ENCODE measurements at places on chromosomes 12 and 14.

DNA sequence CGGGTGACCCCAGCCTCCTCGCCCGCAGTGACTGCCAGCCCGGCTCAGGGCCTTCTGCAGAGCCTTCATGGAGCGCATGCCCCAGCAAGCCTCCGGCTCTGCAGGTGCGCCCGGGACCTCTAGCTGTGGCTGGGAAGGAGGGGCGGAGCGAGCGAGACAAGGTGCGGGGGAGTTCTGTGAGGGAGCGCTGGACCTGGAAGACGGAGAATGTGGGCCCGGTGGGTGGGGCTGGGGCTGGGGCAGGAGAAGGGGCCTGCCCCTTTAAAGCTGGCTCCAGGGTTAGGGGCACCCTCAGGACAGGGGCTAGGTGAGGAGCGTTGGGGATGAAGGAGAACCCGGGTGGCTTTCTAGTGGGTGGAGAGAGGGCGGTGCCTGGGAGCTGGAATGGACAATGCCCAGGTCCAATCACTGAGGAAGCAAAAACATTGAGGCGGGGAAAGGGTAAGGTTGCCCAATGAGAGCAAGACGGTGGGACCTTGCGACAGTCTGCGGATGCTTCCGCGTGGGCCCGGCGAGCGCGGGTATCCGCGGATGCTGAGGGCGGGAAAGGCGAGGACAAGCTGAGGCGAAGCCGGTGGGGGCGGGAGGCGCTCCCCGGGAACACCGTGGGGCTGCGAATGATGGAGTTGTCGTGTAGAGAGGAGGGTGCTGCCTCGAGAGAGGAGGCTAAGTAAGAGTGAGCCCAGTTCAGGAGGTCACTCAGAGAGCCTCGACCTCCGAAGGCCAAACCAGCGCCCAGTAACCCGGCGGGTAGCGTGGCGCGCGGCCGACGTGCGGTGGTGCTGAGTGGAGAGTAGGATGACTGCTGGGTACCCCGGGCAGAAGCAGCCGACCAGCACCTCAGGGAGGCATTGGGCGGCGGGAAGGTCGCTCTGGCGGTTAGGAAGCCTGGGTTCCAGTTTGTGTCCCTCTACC, at the start of gene GLS2:
GLS2 (minus strand) TSS at position 121 of the 915 bp plus-strand sequence; CDS start at position 78, 43 bp downstream.
- DNase-seq: peak; percentile 65

- no peak for DNase-seq
Measured at GRCh38 chr12:30696943-30697342, 1.3 kb upstream of the IPO8 start.

GRCh38 chr14:61520576-61520975, 174.7 kb upstream of the HIF1A start:
- no peak for DNase-seq

DNA sequence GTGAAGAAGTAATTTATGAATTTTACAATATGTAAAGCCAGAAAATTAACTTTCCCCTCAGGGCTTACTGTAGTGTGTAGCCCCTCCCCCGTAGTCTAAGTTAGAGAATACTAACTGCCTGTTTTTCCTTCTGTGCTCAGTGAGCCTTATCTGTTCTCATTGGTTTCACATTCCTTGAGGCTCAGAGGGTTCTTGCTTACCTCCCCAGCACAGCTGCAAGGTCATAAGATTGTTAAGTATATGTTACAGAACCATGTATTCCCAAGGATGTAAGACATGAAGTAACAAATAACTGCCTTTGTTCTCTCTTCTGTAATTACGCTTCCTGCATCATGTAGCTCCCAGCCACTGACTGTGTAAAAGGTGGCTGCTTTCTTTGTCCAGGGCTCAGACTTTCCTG, 1351.1 kb downstream of the TMEM121 start:
- DNase-seq: no peak

GRCh38 chr14:49893309-49894213, 679 bp downstream of the ARF6 start:
- DNase-seq: no peak

DNA sequence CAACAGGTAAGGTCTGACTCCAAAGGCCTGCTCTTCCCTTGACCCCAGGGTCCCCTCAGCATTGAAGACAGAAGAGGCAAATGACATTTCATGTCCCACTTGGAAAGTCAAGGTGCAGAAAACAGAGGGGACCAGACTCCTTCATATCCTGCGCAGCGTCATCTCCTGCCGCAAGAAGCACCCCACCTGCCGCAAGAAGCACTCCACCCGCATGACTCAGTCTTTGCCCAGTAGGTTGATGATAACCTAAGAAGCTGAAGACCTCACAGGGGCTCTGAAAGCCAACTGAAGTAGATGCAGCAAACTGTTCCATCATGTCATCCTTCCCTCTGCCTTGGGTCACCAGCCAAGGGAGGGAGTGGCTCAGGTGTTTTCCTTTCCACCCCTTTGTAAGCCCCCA, 11.6 kb upstream of the SMUG1 start:
- no peak for DNase-seq

DNA sequence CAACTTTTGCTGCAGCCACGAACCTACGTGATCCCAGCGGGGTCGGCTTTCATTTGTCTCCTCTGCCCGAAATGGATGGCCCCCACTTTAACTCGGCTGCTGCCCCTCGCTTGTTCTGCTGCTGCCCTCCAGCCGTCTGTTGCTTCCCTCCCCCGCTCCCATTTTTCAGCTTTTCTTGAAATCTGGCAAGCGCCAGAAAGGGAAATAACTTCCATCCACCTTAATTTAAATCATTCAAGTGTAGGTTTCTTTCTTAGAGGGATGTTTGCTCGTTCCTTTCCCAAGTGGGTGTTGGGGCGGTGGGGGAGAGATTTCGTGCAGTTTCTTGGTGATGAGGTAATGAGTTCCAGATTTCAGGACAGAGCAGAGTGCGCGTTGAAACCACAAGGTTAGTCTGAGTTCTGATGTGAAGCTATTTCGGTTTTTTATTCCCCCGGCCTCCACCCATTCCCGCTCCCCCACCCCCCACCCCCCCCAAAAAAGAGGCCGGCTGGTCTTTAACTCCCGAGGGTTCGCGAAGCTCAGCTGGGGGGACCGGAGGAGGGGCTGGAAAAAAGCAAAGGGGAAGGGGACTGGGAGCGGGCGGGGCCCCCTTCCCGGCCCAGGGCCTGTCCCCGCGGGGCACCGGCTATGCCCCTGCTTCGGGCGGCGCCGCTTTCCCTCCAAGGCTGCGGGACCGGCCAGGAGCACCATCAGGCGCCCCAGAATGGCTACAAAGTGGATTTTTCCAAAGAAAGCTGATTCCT, 2.2 kb upstream of the ZFP36L1 start:
- no peak for DNase-seq

GRCh38 chr12:91383099-91383498, 200.5 kb upstream of the DCN start:
- no peak for DNase-seq

DNA sequence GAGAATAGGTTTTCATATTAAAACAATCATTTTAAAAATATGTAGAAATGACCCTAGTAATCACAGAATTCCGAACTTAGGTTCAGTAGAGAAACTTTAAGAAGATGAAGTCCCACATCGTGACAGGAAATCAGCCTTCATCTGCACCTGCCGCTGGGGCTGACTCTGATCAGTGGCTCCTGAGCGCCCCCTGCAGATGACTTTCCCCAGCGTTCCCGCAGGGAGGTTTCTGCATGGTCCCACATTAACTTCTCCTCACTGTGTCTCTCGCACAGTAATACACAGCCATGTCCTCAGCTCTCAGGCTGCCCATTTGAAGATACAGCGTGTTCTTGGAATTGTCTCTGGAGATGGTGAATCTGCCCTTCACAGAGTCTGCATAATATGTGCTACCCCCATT, 1131.1 kb downstream of the TMEM121 start:
- no peak for DNase-seq

DNA sequence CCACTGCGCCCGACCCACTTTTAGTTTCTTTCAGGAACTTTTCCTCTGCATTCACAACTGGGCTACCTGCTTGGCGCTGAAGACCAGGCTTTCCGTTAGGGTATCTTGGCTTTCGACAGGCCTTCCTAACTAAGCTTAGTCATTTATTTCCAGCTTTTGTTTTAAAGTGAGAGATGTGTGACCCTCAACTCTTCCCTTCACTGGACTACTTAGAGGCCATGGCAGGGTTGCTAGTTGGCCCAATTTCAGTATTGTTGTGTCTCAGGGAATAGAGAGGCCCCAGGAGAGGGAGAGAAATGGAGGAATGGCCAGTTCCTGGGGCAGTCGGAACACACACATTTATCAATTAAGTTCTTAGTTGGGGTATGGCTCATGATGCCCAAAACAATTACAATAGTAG, 10.4 kb downstream of the MTA1 start:
- DNase-seq: no peak

GRCh38 chr12:54988402-54989054, 4.0 kb upstream of the TESPA1 start:
- no peak for DNase-seq

- DNase-seq: no peak
Measured at GRCh38 chr14:54647378-54647777, 80.5 kb downstream of the SAMD4A start.

DNA sequence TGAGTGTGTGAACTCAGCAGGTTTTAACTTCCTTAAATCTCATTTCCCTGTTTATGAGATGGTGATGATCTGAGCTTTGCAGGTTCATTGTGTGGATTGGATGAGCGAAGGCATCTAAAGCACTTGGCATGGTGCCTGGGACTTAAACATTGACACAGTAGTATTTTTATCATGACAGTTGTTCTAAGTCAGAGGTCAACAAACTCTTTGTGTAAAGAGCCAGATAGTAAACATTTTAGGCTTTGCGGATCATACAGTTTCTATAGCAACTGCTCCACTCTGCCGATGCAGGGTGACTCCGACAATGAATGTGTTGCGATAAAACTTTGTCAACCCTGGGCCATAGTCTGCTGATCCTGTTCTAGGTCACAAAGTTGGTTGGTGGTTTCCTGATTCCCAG, 25.2 kb downstream of the SLC24A4 start:
- DNase-seq: no peak

- peak; percentile 85 for DNase-seq
Measured at GRCh38 chr12:112116232-112117060, 7.9 kb upstream of the NAA25 start.

DNA sequence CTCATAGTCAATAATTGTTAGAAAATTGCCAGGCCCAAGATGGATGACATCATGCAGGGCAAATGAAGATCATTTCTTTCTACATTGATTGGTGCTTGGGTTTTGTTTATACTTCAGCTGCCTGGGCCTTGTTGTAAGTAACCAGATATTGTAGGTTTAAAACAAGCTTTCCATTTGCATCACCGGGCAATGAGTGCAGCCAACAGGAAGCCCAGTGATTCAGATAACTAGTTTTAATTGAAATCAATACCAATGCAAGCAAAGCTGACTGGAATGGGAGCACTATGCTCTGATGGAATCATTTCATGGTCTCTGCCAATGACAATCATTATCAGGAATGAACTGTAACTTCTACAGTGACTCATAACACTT, 279.3 kb downstream of the DUSP6 start:
- DNase-seq: no peak
